Activated effector memory CD4-positive, alpha-beta T cell treated with Interleukin-2 at 50 U/mL for 16 hours (primary cell): ENCODE measurements at places on chromosomes 4 and X.

DNA sequence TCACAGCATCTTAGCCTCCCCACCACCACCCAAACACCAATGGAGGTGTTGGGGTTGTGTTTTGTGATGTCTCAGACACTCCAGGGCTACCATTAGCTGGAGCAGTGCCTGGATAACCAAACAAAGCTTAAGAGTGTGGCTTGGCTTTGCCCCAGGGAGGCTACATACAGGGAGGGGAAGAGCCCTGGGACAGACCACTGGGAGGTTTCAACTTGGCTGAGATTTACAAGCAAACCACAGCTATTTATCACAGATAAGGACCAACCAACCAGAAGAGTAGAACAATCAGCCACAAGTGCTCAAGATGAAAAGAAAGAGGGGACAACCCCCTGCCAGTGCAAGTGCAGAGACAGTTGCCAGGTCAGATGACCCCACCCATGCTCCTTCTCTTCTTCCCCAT, 24.1 kb downstream of the SOX3 start:
- DNase-seq = no peak

DNA sequence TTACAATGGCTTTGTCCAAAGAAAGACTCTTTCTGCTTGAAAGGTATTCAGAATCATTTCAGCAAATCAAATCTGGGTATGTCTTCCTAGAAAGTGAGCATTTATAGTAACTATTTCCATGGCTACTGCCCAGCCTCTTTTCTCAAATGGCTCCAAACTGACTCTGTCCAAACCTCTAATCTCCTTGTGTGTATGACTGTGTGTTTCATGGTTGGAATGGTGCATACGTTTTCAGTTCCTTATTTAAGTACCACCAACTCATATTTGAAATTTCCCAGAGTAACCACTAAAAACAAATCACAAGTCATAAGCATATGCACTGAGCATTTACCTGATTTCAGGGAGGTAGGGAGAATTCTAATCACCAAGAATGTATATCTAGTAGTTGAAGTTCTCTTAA, 106.0 kb downstream of the TMEM144 start:
- DNase-seq = no peak

- DNase-seq = no peak
Observed at GRCh38 chr4:137043184-137043583, 489.1 kb downstream of the PCDH18 start.

- DNase-seq = no peak
Observed at GRCh38 chr4:139416073-139416673, 37.7 kb upstream of the RAB33B start.

DNA sequence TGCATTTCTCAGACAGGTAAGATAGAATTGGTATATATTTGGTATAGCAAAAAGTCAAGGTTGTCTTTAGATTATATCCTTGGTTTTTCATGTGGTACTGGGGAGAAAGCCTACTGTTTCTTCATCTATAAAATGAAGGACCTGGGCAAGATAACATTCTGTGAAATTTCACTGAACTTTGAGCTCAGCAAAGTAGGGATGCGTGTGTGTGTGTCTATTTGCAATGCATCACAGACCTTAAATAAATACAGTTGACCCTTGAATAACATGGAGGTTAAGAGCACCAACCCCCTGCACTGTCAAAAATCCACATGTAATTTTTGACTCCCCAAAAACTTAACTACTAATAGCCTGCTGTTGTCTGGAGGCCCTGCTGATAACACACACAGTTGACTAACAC, 25.2 kb downstream of the TET2 start:
- no peak for DNase-seq

- DNase-seq = no peak
Observed at GRCh38 chr4:87060957-87061356, 126.1 kb downstream of the AFF1 start.

DNA sequence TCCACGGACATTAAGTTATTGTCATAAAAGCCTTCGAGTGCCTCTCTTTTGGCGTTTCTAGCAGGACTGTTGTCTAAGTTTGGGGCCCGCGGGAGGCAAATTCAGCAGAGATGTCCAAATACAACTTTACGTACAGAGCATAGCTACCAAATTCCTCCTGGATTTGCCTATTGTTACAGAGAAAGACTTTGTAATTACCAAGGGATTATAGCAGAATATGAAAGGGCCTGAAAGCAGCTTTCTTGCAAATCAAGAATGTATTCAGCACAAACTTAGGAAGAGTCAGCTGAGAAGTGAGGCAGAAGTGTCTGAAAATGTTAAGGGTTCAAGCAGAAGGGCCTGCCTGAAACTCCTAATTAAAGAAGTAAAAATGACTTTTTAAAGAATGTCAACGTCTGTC, 1053.5 kb upstream of the TENM3 start:
- no peak for DNase-seq

DNA sequence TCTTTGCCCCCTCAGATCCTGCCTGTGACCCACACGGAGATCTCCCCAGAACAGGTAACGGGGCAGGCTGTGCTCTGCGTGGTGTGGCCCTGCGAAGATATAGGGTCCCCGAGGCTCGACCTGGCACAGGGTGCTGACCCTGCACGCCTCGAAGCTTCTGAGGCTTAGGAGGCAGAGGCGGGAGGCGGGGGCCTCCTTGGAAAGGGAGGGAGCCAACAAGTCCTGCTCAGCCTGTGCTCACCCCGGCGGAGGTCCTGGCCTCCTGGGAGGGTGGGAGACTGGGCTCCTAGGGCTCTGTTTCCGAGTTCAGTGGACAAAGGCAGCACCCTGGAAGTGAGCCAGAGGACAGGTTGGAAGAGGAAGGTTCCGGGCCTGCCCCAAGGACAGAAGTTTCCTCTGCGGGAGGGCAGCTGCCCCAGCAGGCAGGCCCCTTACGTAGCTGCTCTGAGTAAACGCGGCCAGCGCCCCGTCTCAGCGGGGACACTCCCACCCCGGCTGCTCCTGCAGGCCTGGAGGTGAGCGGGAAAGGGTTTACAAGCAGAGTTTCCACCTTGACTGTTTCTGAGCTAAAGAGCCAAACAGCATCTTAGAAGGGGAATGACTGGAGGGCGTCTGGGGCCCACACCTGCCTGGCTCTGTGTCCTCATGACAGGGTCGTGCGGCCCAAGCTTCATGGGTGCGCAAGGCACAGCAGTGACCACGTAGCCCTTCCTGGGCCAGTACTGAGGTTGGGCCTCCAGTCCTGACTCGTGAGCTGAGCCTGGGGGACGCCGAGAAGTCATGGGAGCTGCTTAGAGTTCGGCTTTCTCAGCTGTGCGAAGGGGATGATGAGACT, 16.1 kb downstream of the TMEM175 start:
- no peak for DNase-seq

DNA sequence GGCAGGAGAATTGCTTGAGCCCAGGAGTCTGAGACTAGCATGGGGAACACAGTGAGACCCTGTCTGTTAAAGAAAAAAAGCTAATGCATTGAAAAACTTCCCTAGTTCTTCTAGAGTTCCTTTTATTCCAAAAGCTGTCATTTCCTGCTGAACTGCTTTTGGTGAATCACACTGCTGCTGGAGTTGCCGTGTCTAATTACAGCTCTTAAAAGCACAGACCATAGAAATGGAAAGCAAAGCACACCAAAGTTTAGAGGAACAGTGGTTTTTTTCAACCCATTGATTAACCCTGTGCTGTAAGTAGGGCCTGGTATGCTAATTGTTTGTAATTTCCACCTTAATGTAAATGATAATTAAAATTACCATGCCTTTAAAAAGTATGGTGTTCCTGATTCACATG, 52.4 kb downstream of the SEPTIN11 start:
- DNase-seq = no peak

- no peak for DNase-seq
Observed at GRCh38 chrX:153769865-153770600, 6.0 kb downstream of the PLXNB3 start.

GRCh38 chr4:186900232-186900900, 176.7 kb upstream of the FAT1 start:
- no peak for DNase-seq

GRCh38 chr4:22969287-22969896, 276.7 kb downstream of the GBA3 start:
- DNase-seq = no peak
